ENCODE measurements at places on chromosomes 4 and X.

GRCh38 chr4:77500801-77501200 lies 104.8 kb upstream of the CXCL13 start:
- no peak for DNase-seq

DNA sequence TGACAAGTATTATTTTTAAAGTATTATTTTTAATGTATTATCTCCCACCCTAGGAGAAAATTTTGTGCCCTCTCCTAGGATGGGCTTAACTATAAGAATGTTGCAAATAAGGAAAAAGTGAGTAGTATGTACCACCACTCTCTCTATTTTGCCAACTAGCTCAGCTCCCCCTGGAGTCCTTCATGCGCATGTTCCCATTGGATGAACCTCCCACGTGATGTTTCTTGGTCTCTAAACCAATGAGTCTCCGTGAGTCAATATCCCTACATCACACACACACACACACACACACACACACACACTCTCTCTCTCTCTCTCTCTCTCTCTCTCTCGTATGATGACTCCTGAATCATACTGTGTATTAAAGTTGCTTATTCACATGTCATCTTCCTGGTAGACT lies 129.7 kb upstream of the ZFP42 start:
- DNase-seq: no peak

- DNase-seq: no peak
These were observed 35.8 kb downstream of the GRIA3 start for GRCh38 chrX:123219916-123220315.

DNA sequence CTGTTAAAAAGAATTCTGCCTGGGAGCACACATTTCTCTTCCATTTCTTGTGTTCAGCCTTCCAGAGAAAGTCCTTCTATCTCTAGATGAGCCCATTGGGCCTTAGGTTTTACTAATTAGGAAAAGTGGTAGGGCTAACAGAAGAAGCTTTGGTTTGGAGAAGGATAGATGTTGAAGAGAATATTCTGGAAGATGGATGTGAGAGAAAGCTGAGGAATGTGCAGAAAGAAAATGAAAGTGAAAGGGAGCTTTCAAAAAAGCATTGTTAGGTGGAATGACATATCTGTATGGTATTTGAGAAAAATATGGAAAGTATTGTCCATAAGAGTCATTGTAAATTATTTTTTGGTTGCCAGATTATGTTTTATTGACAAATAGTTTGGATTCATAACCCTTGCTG lies 474.8 kb upstream of the SLIT2 start:
- no peak for DNase-seq
